ENCODE measurements at places on chromosomes 13 and 19. TPM values are rescaled to one million over a fixed set of nuclear protein-coding genes. Genes with fewer than 3 reads are reported as not detected.

- no peak for DNase-seq
- H3K27ac ChIP-seq, result no peak overlapping the region
- H3K4me1 ChIP-seq, result no peaks in the 10 kb centered on the region
- peaks cover 16% of the 10 kb centered on the region for H3K36me3 ChIP-seq
- peak overlapping the region; percentile 81 for H3K4me3 ChIP-seq
- H3K27me3 ChIP-seq, result no peaks in the 10 kb centered on the region
Measured at GRCh38 chr13:45339867-45340266, 1.1 kb downstream of the TPT1 start.

GRCh38 chr19:35318679-35319448, 10.1 kb upstream of the CD22 start:
- H3K27ac ChIP-seq, result no peak overlapping the region
- peak; percentile 79 for DNase-seq
- H3K27me3 ChIP-seq, result no peaks in the 10 kb centered on the region
- H3K4me1 ChIP-seq, result no peaks in the 10 kb centered on the region

DNA sequence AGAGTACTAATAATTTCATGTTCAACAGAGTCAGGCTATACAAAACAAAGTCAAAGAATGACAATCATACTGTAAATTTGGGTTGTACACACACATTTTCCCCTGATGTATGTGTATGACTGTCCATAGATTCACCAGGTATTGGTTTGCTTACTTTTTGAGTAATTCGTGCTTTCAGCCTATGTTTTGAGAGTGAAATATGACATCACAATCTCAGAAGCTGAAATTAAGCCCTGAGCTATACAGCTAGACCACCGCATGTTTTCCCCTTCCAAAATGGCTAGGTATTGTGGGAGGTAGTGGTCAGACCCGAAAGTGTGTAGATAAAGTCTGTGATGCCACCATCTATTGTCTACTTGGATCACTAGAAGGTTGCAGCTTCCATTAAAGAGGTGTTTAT, 102.8 kb downstream of the KATNAL1 start:
- H3K27ac ChIP-seq, result no peak overlapping the region
- DNase-seq, result no peak
- H3K4me3 ChIP-seq, result no peak overlapping the region
- peaks cover 2% of the 10 kb centered on the region for H3K36me3 ChIP-seq

The CDX2 gene
- total RNA-seq, result not detected

The CEACAM8 gene
- 0.19 TPM for total RNA-seq

DNA sequence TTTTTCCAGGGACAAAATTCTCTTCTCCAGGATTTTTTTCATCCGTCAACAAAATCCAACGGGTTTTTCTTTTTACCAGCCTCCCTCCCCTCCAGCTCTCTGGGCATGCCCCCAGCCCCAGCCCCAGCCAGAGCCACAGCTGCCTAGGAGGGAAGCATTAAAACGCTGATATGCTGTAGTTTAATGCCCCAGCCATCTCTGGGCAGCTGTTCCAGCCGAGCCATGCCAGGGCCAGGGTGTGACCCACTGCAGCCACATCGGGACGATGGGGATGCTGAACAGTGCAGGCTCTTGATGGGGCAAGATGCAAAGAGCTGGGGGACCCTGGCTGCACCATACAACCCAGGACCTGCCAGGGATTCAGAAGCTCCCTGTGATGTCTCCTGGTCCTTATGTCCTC, 32.1 kb downstream of the TSHZ3 start:
- no peaks in the 10 kb centered on the region for H3K4me1 ChIP-seq
- H3K4me3 ChIP-seq, result no peak overlapping the region
- no peak overlapping the region for H3K27ac ChIP-seq
- H3K27me3 ChIP-seq, result no peaks in the 10 kb centered on the region
- DNase-seq, result no peak
- H3K36me3 ChIP-seq, result no peaks in the 10 kb centered on the region

- DNase-seq, result no peak
- H3K4me1 ChIP-seq, result no peaks in the 10 kb centered on the region
- H3K27ac ChIP-seq, result no peak overlapping the region
- no peaks in the 10 kb centered on the region for H3K36me3 ChIP-seq
Measured at GRCh38 chr19:5542665-5543064, 25.1 kb downstream of the TINCR start.

GRCh38 chr19:13004273-13004672, 9.0 kb downstream of the NFIX start:
- no peak overlapping the region for H3K4me3 ChIP-seq
- no peak for DNase-seq
- H3K27ac ChIP-seq, result no peak overlapping the region
- no peaks in the 10 kb centered on the region for H3K36me3 ChIP-seq
- H3K4me1 ChIP-seq, result peaks cover 3% of the 10 kb centered on the region
- no peaks in the 10 kb centered on the region for H3K27me3 ChIP-seq

The IL17D gene
- total RNA-seq, result 9.2 TPM

GRCh38 chr19:28130066-28130511, 1082.9 kb downstream of the UQCRFS1 start:
- H3K27me3 ChIP-seq, result no peaks in the 10 kb centered on the region
- no peak for DNase-seq
- no peaks in the 10 kb centered on the region for H3K4me1 ChIP-seq
- no peak overlapping the region for H3K4me3 ChIP-seq
- H3K27ac ChIP-seq, result no peak overlapping the region

The DNM2 gene
- 160 TPM for total RNA-seq

DNA sequence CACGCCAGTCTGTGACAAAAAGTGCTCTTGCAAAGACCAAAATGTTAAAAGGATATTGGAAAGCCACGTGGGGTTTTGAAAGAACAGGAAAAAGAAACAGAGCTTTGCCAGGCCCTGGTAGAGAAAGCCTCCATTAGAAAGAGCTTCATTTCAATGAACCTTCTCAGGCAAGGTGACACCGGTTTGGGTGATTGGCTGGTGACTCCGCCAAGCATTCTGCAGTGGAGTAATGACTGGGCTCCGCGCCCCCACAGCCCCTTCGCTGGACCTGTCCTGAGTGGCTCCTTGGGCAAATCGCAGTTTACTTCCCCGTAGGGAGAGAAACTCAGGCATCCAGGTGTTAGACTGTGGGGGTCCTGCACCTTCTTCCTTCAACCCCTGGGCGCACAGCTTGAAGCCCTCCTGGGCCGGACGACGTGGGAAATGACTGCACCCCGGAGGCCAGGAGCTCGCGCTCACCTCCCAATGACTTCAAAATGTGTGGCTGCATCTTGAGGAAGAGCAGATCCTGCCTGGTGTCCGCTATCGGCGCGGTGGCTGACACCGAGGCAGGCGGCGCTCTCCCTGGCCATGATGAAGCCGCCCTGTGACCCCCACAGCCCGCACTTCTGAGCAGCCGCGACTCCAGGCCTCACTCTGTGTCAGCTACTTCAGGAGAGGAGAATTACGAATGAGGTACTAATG, 444.6 kb upstream of the SGCG start:
- H3K4me3 ChIP-seq, result no peak overlapping the region
- H3K27ac ChIP-seq, result no peak overlapping the region
- H3K36me3 ChIP-seq, result no peaks in the 10 kb centered on the region
- H3K4me1 ChIP-seq, result no peaks in the 10 kb centered on the region
- no peak for DNase-seq

DNA sequence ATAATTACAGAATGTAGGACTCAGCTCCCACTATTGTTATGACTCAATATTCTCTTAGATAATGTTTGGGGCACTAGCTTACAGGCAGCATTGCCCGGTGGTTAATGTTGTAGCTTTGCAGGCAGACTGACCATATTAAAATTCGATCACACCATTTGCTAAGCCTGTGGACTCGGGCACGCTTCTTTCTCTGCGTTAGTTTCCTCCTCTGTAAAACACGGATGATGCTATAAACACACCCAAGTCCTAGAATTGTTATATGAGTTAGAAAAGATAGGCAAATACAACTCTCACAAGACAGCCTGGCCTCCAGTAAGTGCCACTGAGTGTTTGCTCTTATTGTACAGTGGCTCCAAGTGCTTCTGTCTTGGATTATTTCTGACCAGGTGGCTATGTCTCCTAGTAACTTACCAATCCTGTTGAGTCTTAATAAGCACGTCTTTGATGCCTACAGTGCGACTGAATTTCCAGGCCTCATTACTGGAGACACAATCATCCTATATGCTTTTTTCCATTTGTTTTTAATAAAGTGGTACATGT, 50.0 kb upstream of the ALOX5AP start:
- H3K4me3 ChIP-seq, result no peak overlapping the region
- DNase-seq, result no peak
- no peak overlapping the region for H3K27ac ChIP-seq
- no peaks in the 10 kb centered on the region for H3K27me3 ChIP-seq
- no peaks in the 10 kb centered on the region for H3K36me3 ChIP-seq
- no peaks in the 10 kb centered on the region for H3K4me1 ChIP-seq

DNA sequence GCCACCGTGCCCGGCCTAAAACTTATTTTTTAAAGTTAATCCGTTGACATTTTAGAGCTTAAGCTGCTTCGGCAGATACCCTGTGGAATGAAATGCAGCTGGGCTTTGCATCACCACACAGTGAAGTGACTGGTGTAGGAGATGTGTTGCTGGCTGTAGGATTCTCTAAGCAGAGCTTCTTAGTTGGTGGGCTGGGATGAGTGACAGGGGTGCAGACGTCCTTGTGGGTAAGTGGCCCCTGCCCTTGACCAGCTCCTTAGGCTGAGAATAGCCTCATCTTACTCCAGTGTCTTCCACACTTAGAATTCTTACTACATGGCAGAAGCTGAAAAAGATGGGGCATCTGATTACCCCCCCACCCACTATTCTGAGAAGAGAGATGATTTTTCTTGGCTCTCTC, 11.6 kb downstream of the GATAD2A start:
- H3K27me3 ChIP-seq, result no peaks in the 10 kb centered on the region
- H3K36me3 ChIP-seq, result no peaks in the 10 kb centered on the region
- no peak for DNase-seq
- H3K4me1 ChIP-seq, result no peaks in the 10 kb centered on the region

GRCh38 chr13:98298599-98298998, 121.5 kb upstream of the RNF113B start:
- no peaks in the 10 kb centered on the region for H3K4me1 ChIP-seq
- DNase-seq, result no peak
- H3K36me3 ChIP-seq, result no peaks in the 10 kb centered on the region
- no peak overlapping the region for H3K4me3 ChIP-seq
- no peaks in the 10 kb centered on the region for H3K27me3 ChIP-seq
- no peak overlapping the region for H3K27ac ChIP-seq

The SYT5 gene
- total RNA-seq, result not detected

The PDX1 gene
- total RNA-seq, result not detected

DNA sequence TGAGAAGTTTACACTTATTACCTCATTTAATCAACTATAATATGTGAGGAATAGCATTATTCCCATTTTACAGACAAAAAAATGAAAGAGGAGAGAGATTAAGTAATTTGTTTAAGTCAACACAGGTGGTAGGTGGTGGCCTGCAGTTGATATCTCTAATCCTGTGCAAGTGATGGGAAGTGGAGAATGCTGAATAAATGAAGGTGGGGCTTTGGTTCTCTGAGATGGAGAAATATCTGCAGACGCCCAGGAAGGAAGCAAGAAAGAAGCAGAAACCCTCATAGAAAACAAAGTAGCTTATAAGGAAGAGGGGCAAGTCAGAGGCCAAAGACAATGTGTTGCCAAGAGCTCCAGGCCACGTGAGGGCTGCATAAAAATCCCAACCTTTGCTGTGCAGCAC, 274.3 kb downstream of the NHLRC3 start:
- H3K27me3 ChIP-seq, result no peaks in the 10 kb centered on the region
- H3K27ac ChIP-seq, result no peak overlapping the region
- DNase-seq, result no peak
- H3K4me1 ChIP-seq, result peaks cover 1% of the 10 kb centered on the region
- H3K4me3 ChIP-seq, result no peak overlapping the region

The RXFP2 gene
- total RNA-seq, result not detected

- no peaks in the 10 kb centered on the region for H3K4me1 ChIP-seq
- H3K27ac ChIP-seq, result no peak overlapping the region
- DNase-seq, result no peak
- H3K36me3 ChIP-seq, result no peaks in the 10 kb centered on the region
Measured at GRCh38 chr13:108214441-108215271, 680 bp downstream of the LIG4 start.

DNA sequence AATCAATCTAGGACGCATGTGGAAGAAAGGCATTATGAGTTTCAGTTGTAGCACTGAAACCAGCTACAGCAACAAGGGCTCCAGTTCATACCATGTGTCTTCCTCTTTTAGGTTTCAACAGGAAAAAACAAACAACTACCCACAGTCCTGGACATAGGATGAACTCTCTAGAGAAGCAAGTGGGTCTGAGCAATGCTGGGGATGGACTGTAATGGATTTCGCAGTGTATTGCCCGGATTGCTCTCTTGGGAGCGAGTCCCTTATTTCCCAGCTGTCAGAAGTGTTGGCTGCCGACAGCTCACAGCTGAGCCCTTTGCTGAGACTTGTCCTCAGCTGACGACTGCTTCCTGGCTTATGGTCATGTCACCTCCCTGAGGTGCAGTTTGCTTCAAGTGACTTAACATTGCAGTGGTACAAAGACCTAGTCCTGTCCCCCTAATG, 12.1 kb upstream of the MYCBP2 start:
- no peaks in the 10 kb centered on the region for H3K36me3 ChIP-seq
- H3K27ac ChIP-seq, result no peak overlapping the region
- H3K4me1 ChIP-seq, result no peaks in the 10 kb centered on the region
- no peak overlapping the region for H3K4me3 ChIP-seq
- peaks cover 2% of the 10 kb centered on the region for H3K27me3 ChIP-seq

- no peaks in the 10 kb centered on the region for H3K4me1 ChIP-seq
- DNase-seq, result no peak
- no peak overlapping the region for H3K27ac ChIP-seq
- H3K27me3 ChIP-seq, result no peaks in the 10 kb centered on the region
- H3K36me3 ChIP-seq, result no peaks in the 10 kb centered on the region
- H3K4me3 ChIP-seq, result no peak overlapping the region
Measured at GRCh38 chr19:14361824-14362223, 19.4 kb upstream of the ADGRE5 start.

- H3K36me3 ChIP-seq, result no peaks in the 10 kb centered on the region
- H3K4me1 ChIP-seq, result no peaks in the 10 kb centered on the region
- DNase-seq, result no peak
- H3K4me3 ChIP-seq, result no peak overlapping the region
Measured at GRCh38 chr13:43133792-43134191, 110.4 kb downstream of the DNAJC15 start.

The UNC13A gene
- total RNA-seq, result 2.4 TPM

GRCh38 chr13:21853779-21854178, 182.9 kb downstream of the FGF9 start:
- no peaks in the 10 kb centered on the region for H3K27me3 ChIP-seq
- DNase-seq, result no peak
- no peaks in the 10 kb centered on the region for H3K36me3 ChIP-seq

- no peak overlapping the region for H3K4me3 ChIP-seq
- no peaks in the 10 kb centered on the region for H3K4me1 ChIP-seq
- no peak for DNase-seq
- H3K36me3 ChIP-seq, result no peaks in the 10 kb centered on the region
Measured at GRCh38 chr19:1488282-1488601, 1.9 kb downstream of the PCSK4 start.

The SLITRK5 gene
- total RNA-seq, result 0.32 TPM

- no peaks in the 10 kb centered on the region for H3K27me3 ChIP-seq
- no peaks in the 10 kb centered on the region for H3K4me1 ChIP-seq
- H3K4me3 ChIP-seq, result no peak overlapping the region
- peak overlapping the region; percentile 83 for H3K27ac ChIP-seq
Measured at GRCh38 chr19:2167896-2168618, 4.3 kb downstream of the DOT1L start.

The ZNF577 gene
- total RNA-seq, result 24.2 TPM

GRCh38 chr13:60080850-60081249, 82.9 kb downstream of the DIAPH3 start:
- no peak overlapping the region for H3K4me3 ChIP-seq
- H3K36me3 ChIP-seq, result no peaks in the 10 kb centered on the region
- H3K4me1 ChIP-seq, result no peaks in the 10 kb centered on the region
- H3K27ac ChIP-seq, result no peak overlapping the region

The ATP4A gene
- not detected for total RNA-seq

The CYP2F1 gene
- total RNA-seq, result not detected

Data from aorta (tissue), 5 donors.